ENCODE measurements at places on chromosomes 5 and 9. TPM values are rescaled to one million over a fixed set of nuclear protein-coding genes. Genes with fewer than 3 reads are reported as not detected.

The FOXD4 gene
- total RNA-seq, result not detected

DNA sequence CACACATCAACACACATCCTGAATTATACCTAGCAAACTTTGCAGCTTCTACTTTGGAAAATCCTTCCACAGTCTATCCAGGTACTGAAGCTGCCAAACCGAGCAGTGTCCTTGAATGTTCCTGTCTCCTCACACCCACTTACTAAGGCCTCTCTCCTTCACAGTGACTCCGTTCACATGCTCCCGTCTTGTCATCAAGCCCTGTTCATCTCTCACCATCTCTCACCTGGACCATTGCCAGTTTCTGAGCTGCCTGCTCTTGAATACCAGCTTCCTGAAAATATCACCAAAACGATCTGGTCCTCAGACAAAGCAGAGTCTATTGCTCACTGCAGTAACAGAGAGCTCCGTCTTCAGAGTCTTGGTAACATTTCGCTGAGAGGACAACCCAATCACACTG lies 57.4 kb downstream of the GCNT1 start:
- H3K27ac ChIP-seq, result no peak overlapping the region
- no peak for DNase-seq
- no peaks in the 10 kb centered on the region for H3K36me3 ChIP-seq
- H3K4me1 ChIP-seq, result no peaks in the 10 kb centered on the region
- no peak overlapping the region for H3K4me3 ChIP-seq

The GABRP gene
- 0.32 TPM for total RNA-seq

- no peaks in the 10 kb centered on the region for H3K36me3 ChIP-seq
- DNase-seq, result no peak
- no peak overlapping the region for H3K27ac ChIP-seq
- H3K4me3 ChIP-seq, result no peak overlapping the region
- H3K4me1 ChIP-seq, result no peaks in the 10 kb centered on the region
Observed at GRCh38 chr5:174545926-174546325, 178.5 kb upstream of the MSX2 start.

All from transverse colon (tissue), 4 donors.